K562 (cell line): ENCODE measurements at places on chromosomes 3 and 15. TPM values are rescaled to one million over a fixed set of nuclear protein-coding genes. Genes with fewer than 3 reads are reported as not detected.
A peak's percentile ranks its signal among the peaks of the same experiment; 100 is the strongest.

DNA sequence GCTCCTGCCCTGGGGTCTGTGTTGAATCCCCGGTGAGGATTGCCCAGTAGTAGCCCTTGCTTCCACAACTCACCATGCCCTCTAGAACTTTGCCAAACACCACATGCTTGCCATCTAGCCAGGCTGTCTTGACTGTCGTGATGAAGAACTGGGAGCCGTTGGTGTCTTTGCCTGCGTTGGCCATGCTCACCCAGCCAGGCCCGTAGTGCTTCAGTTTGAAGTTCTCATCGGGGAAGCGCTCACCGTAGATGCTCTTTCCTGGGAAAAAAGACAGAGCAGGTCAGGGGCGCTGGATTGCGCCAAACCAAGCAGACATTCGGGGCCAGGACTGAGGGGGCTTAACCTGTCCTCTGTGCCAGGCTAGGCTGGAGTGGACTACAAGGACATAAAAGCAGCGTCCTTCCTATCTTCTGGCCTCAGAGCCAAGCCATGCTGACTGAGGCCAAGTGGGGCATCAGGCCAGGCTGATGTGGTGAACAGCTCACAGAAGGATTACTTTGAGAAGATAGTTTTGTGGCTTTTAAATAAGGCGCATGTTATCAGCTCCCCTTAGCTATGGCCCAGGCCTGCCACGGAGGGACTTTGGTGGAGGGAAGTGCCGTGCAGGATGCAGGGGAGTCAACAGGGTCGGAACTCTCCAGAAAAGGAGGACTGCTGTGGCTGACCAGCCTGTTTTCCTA lies 5.3 kb downstream of the SNX22 start:
- no peak for DNase-seq
- H3K36me3 ChIP-seq = peaks cover 73% of the 10 kb centered on the region
- peaks cover 36% of the 10 kb centered on the region for H3K4me1 ChIP-seq
- H3K27ac ChIP-seq = no peak overlapping the region
- H3K4me3 ChIP-seq = no peak overlapping the region

XIRP1 gene
- polyA plus RNA-seq = 0.04 and 0.07 TPM in 2 replicates

CX3CR1 gene
- 0.03 TPM in 1 of 2 replicates, not detected in the other for polyA plus RNA-seq

DNA sequence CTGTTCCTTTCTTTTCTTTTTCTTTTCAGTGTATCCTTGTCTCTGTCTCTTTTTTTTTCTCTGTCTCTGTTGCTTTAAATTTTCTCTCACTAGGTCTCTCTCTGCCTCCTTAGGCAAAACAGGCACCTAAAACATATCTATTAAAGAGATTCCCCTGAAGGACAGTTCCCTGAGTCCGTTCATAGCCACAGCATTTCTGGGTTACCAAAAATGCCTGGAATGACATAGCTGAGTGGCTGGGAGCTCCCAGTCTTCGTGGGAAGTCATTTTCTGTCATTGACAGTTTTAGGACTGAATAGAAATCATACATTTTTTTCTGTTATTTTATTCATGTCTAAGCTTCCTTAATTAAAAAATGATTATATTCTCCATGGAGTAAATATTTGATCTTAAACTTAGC lies 323.8 kb upstream of the AZI2 start:
- H3K27ac ChIP-seq = no peak overlapping the region
- DNase-seq = no peak
- no peaks in the 10 kb centered on the region for H3K27me3 ChIP-seq
- H3K4me1 ChIP-seq = no peaks in the 10 kb centered on the region

- H3K4me3 ChIP-seq = no peak overlapping the region
- H3K36me3 ChIP-seq = no peaks in the 10 kb centered on the region
- H3K27ac ChIP-seq = no peak overlapping the region
- H3K27me3 ChIP-seq = no peaks in the 10 kb centered on the region
- H3K4me1 ChIP-seq = no peaks in the 10 kb centered on the region
- no peak for DNase-seq
Measured at GRCh38 chr15:37377428-37377827, 277.1 kb upstream of the MEIS2 start.

DNA sequence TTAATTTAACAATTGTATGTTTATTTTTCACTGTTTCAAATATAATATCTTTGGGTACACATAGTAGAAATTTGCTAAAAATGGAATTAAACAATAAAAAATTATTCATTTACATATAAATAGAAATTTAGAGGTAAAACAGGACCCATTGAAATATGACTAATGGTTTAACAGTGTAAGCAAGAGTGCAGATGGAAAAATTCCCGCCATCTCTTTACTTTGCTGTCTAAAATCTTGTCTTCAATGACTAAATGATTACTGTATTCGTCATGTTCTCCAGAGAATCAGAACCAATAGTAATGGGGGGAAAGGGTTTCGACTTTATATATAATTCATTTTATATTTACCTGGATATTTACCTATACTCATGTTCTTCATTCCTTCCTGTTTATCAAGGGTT lies 163.1 kb downstream of the IL1RAP start:
- H3K27ac ChIP-seq = no peak overlapping the region
- no peak for DNase-seq
- H3K4me1 ChIP-seq = no peaks in the 10 kb centered on the region
- no peak overlapping the region for H3K4me3 ChIP-seq
- no peaks in the 10 kb centered on the region for H3K27me3 ChIP-seq
- no peaks in the 10 kb centered on the region for H3K36me3 ChIP-seq

GRCh38 chr3:120563356-120564022 lies 32.6 kb upstream of the NDUFB4 start:
- no peaks in the 10 kb centered on the region for H3K36me3 ChIP-seq
- H3K27me3 ChIP-seq = no peaks in the 10 kb centered on the region
- H3K4me1 ChIP-seq = peaks cover 10% of the 10 kb centered on the region
- DNase-seq = no peak

ZIC1 gene
- not detected in 2 replicates for polyA plus RNA-seq

- H3K27ac ChIP-seq = no peak overlapping the region
- H3K4me3 ChIP-seq = no peak overlapping the region
- H3K27me3 ChIP-seq = no peaks in the 10 kb centered on the region; the same call in 2 of the 3 replicates
Measured at GRCh38 chr3:113261626-113262303, 50.4 kb downstream of the BOC start.

- H3K27ac ChIP-seq = no peak overlapping the region
- no peaks in the 10 kb centered on the region for H3K36me3 ChIP-seq
- peaks cover 15% of the 10 kb centered on the region for H3K27me3 ChIP-seq
Measured at GRCh38 chr15:57566834-57567233, 24.9 kb upstream of the MYZAP start.

GRCh38 chr3:173396191-173397041 lies 1.1 kb upstream of the NLGN1 start:
- no peak overlapping the region for H3K4me3 ChIP-seq
- H3K27me3 ChIP-seq = no peaks in the 10 kb centered on the region
- H3K27ac ChIP-seq = no peak overlapping the region
- H3K36me3 ChIP-seq = no peaks in the 10 kb centered on the region
- H3K4me1 ChIP-seq = no peaks in the 10 kb centered on the region
- DNase-seq = no peak

NMNAT3 gene
- 8.3 and 12.5 TPM in 2 replicates for polyA plus RNA-seq

CNTN4 gene
- polyA plus RNA-seq = not detected in 2 replicates

- H3K27me3 ChIP-seq = no peaks in the 10 kb centered on the region; the same call in none of the 2 replicates
- no peaks in the 10 kb centered on the region for H3K36me3 ChIP-seq
- H3K27ac ChIP-seq = no peak overlapping the region
- H3K4me1 ChIP-seq = no peaks in the 10 kb centered on the region
- H3K4me3 ChIP-seq = no peak overlapping the region
Measured at GRCh38 chr15:23497710-23498111, 50.7 kb upstream of the GOLGA6L2 start.

DNA sequence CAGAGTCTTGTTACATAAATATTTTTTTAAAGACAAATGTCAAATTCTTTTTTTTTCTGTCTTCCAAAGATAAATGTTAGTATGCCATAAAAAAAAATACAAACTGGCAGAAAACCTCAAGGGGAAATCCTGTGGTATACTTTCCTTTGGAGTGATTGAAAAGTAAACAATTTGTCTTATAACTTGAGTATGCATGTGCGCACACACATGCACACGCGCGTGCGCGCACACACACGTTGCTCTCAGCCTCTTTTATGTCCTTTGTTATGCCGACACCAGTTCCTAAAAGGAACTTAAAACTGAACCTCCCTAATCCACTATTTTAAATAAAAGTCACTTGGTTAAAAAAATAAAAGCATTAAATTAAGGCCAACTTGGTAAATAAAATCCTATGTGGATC lies 58.1 kb downstream of the TGFBR2 start:
- no peaks in the 10 kb centered on the region for H3K36me3 ChIP-seq
- H3K4me1 ChIP-seq = no peaks in the 10 kb centered on the region
- H3K27ac ChIP-seq = no peak overlapping the region
- DNase-seq = no peak
- no peak overlapping the region for H3K4me3 ChIP-seq
- H3K27me3 ChIP-seq = no peaks in the 10 kb centered on the region

DNA sequence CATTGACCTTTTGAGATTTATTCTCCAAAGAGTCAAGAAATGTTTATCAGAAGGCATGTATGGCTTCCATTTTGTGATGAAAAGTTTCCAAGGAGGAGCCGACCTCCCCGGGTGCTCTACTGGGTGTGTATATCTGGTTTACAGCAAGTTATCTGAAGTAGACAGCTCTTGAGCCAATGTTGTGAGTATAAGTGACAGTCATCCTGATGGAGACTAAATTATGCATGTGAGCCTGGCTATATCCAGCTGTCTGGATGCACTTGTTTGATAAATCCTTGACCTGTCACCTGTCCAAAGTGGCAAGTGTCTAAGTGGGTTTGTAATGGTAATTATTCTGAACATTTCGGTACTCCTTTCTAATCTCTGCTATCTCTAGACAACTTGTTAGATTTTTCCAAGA lies 142.2 kb downstream of the NR2F2 start:
- no peak overlapping the region for H3K4me3 ChIP-seq
- no peaks in the 10 kb centered on the region for H3K4me1 ChIP-seq
- H3K27me3 ChIP-seq = peaks cover 21% of the 10 kb centered on the region
- H3K27ac ChIP-seq = no peak overlapping the region
- no peaks in the 10 kb centered on the region for H3K36me3 ChIP-seq

DNA sequence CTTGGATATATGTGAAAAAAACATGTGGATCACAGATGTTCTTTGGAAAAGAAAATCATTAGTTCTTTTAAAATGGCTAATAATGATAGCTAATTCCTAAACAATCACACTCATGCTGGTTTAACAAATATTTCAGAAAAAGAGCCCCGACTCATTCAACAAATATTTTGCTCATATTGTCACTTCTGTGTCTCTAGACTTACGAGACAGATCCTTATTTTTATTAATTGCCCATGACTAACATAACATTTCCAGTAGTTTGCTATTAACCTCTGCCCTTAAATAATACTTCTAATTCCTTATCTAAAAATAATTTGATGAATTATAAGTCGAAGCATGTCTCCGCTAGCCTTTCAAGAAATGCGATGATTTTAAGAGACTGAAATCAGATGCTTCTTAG lies 70.4 kb downstream of the SATB1 start:
- H3K27ac ChIP-seq = no peak overlapping the region
- DNase-seq = no peak
- no peaks in the 10 kb centered on the region for H3K4me1 ChIP-seq

DNA sequence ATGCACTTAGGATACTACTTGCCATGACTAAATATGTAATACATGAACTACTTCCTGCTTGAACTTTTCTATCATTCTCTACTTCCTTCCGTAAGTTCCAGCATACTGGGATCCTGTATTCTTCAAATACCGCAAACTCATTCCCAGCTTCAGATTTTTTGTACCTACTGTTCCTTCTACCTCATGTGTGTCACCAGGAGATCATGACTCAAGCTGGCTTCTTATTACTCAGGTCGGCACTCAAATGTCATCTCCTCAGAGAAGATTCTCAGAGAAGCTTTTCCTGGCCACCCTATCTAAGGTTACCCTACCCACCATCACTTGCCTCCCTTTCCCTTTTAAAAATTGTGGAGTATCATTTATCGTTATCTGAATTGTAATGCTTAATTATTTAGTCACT lies 66.7 kb downstream of the RFX7 start:
- no peak overlapping the region for H3K4me3 ChIP-seq
- peak; percentile 6 for DNase-seq
- H3K27me3 ChIP-seq = no peaks in the 10 kb centered on the region
- H3K36me3 ChIP-seq = peaks cover 7% of the 10 kb centered on the region; the same call in 2 of the 3 replicates
- H3K27ac ChIP-seq = no peak overlapping the region

- DNase-seq = no peak
- no peaks in the 10 kb centered on the region for H3K36me3 ChIP-seq
- no peaks in the 10 kb centered on the region for H3K27me3 ChIP-seq
- no peak overlapping the region for H3K4me3 ChIP-seq
- H3K27ac ChIP-seq = no peak overlapping the region
Measured at GRCh38 chr3:176566757-176567156, 630.5 kb downstream of the TBL1XR1 start.

ANKRD63 gene
- 0.63 and 1.3 TPM in 2 replicates for polyA plus RNA-seq

DCBLD2 gene
- polyA plus RNA-seq = 5.9 and 8.5 TPM in 2 replicates

CEP63 gene
- polyA plus RNA-seq = 9.0 and 11.6 TPM in 2 replicates

DNA sequence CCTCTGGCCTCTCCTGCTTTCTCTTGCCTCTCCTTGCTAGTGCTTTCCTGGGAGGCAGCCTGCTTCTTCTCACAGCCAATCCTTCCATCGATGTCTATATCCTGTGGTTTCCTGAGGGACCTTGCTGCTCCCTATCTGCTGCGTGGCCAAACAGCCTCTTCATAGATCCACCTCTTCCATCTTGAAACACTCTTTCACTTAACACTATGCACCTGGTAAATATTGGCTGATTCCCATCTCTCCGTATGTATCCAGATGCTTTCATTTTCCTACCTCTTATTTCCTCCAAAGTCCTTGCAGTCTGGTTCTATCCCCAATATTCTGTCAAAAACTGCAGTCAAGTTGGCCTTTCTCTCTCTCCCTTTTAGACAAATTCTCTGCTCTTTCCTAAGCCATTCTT lies 205.2 kb upstream of the CFAP20DC start:
- H3K27me3 ChIP-seq = no peaks in the 10 kb centered on the region
- DNase-seq = no peak
- no peaks in the 10 kb centered on the region for H3K4me1 ChIP-seq
- H3K27ac ChIP-seq = no peak overlapping the region

- no peaks in the 10 kb centered on the region for H3K4me1 ChIP-seq
- H3K36me3 ChIP-seq = no peaks in the 10 kb centered on the region
- H3K4me3 ChIP-seq = no peak overlapping the region
- no peaks in the 10 kb centered on the region for H3K27me3 ChIP-seq
- no peak overlapping the region for H3K27ac ChIP-seq
Measured at GRCh38 chr3:62228467-62228866, 144.9 kb downstream of the FEZF2 start.

- H3K27ac ChIP-seq = no peak overlapping the region
- peak; percentile 75 for DNase-seq
- H3K36me3 ChIP-seq = no peaks in the 10 kb centered on the region
- H3K27me3 ChIP-seq = 0 out of 3 replicates have a peak, but pooled peaks cover 3% of the 10 kb centered on the region
- no peak overlapping the region for H3K4me3 ChIP-seq
Measured at GRCh38 chr3:10738688-10739372, 77.2 kb upstream of the SLC6A11 start.

DNA sequence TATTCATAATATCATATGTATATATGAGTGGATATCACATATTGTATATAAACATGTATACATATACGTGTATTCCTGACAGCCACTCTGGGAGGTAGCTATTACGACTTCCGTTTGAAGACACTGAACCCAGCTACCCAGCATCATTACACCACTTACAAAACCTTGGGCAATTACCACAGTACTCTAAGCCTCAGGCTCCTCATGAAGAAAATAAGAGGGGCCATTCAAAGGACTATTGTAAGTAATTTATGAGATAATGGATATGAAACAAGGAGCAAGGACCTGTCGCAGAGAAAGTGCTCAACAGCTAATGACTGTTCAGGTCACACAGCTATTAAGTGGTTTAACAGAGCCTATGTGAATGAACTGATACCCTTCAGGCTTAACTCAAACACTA lies 52.4 kb downstream of the KCNMB2 start:
- no peak for DNase-seq
- H3K36me3 ChIP-seq = no peaks in the 10 kb centered on the region
- H3K27ac ChIP-seq = no peak overlapping the region
